GM12892 (cell line): ENCODE measurements at places on chromosomes 6 and 20.

DNA sequence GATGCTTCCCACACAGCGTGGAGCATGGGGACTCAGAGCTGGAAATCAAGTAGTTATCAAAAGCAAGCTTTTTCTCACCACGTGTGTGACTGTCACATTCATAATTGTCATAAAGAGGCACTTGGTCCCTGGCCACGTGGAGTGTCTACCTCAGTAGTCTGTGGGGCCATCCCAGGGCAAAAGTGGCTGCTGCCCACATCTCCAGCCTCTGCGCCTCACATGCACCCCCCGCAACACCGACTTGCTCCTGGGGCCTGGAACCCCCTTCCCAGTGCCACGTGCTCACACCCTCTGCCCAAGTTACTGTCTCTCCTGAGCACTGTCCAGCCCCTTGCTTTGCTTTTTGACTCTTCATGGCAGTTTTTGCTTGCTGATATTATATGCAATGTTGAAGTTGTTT, 133.2 kb upstream of the SNX9 start:
- DNase-seq = no peak

DNA sequence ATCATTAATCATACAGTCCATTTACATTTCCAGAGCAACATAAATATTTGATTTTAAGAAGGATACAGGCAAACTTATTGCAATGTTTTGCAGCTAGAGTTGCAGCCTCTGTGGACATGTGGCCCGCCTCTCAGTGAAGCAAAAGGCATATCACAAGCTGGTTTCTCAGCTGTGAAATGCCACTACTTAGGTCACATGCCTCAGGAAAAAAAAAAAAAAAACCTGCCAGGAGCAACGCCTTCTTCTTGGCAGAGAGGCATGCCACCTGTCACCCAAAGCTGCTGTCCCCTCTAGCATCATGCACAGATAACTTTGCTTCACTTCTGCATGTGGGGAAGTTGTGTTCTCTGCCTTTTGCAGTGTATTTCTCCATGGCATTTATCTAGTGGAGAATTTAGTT, 18.5 kb downstream of the GRM1 start:
- DNase-seq = no peak

- DNase-seq = no peak
Measured at GRCh38 chr20:13996265-13996664, 949 bp downstream of the MACROD2 start.

DNA sequence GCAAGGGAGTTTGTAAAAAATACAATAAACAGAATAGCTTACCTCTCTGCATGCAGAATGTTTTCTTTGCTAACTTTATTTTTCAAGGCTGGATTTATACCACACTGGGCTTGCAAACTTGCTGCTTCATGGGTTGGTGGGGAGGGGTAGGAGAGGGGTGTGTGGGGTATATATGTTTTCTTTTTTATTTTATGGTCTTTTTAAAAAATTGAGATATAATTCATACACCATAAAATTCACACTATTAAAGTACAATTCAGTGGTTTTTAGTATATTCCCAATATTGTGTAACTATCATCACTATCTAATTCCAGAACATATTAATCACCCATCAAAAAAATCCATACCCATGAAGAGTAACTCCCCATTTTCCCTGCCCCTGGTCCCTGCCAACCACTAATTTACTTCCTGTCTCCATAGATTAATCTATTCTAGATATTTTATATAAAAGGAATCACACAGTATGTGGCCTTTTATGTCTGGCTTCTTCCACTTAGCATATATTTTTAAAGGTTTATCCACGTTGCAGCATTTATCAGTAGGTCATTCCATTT, 14.3 kb upstream of the TRPC4AP start:
- no peak for DNase-seq
